ENCODE measurements at places on chromosomes 5 and 9. TPM values are rescaled to one million over a fixed set of nuclear protein-coding genes. Genes with fewer than 3 reads are reported as not detected.

Gene C5orf47
- not detected for polyA plus RNA-seq

Gene CACNA1B
- 0.36 TPM for polyA plus RNA-seq

Gene MEGF9
- polyA plus RNA-seq: 12.8 TPM

Gene SAXO1
- 0.08 TPM for polyA plus RNA-seq

All from muscle of leg (tissue), 16 donors.